Left lung (tissue), 14 donors: ENCODE measurements at places on chromosomes 11 and 22. TPM values are rescaled to one million over a fixed set of nuclear protein-coding genes. Genes with fewer than 3 reads are reported as not detected.

OR2AT4 gene
- not detected for total RNA-seq

HBG1 gene
- not detected for total RNA-seq

- no peak for DNase-seq
Measured at GRCh38 chr22:23264610-23265367, 84.5 kb downstream of the BCR start.

GRCh38 chr11:134442246-134442645 lies 30.2 kb upstream of the B3GAT1 start:
- DNase-seq: no peak

- no peak for DNase-seq
Measured at GRCh38 chr11:12478743-12479142, 101.4 kb downstream of the PARVA start.

- no peak for DNase-seq
Measured at GRCh38 chr11:20369826-20370225, 6.3 kb downstream of the HTATIP2 start.
